ENCODE measurements at places on chromosomes 16 and 17.

DNA sequence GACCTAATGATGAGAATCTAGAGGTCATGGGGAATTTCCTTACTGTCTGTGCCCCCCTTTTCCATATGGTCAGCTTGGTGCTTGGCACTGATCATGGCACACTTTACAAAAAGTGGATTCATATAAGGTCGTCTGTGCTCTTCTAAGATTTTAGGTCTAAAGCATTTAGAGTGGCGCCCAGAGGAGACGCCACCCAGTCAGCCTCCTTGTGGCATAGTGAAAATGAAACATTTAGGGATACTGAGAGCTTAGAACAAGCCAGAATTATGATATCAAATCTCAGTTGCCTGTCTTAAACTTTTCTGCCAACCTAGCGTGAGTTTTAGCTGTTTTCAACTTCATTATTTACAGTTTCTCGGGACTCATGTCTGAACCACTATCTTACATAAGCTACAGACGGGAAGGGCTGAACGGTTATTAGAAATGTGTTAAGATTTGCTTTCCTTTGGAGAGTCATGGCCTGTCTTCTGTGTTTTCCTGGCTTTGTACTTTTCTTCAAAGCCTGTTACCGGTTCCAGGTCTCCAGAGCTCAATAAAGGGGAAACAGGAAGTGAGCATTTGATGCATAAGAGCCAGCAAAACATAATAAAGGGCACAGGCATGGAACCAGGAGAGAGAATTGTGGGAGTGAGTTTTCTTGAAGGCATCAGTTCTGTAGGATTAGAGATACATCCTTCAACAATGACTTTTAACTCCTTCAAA is 13.7 kb downstream of the ZNRF1 start:
- DNase-seq, result no peak

DNA sequence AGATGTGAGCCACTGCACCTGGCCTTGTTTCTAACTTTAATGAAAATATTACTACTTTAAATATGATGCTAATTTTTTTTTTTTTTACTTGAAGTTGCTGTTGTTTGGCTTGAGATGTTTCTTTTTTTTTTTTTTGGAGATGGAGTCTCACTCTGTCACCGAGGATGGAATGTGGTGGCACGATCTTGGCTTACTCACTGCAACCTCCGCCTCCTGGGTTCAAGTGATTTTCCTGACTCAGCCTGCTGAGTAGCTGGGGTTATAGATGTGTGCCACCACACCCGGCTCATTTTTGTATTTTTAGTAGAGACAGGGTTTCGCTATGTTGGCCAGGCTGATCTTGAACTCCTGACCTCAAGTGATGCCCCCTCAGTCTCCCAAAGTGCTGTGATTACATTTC is 23.6 kb downstream of the IGSF6 start:
- no peak for DNase-seq

GRCh38 chr17:16046966-16047365 is 47.3 kb downstream of the TTC19 start:
- DNase-seq, result no peak

DNA sequence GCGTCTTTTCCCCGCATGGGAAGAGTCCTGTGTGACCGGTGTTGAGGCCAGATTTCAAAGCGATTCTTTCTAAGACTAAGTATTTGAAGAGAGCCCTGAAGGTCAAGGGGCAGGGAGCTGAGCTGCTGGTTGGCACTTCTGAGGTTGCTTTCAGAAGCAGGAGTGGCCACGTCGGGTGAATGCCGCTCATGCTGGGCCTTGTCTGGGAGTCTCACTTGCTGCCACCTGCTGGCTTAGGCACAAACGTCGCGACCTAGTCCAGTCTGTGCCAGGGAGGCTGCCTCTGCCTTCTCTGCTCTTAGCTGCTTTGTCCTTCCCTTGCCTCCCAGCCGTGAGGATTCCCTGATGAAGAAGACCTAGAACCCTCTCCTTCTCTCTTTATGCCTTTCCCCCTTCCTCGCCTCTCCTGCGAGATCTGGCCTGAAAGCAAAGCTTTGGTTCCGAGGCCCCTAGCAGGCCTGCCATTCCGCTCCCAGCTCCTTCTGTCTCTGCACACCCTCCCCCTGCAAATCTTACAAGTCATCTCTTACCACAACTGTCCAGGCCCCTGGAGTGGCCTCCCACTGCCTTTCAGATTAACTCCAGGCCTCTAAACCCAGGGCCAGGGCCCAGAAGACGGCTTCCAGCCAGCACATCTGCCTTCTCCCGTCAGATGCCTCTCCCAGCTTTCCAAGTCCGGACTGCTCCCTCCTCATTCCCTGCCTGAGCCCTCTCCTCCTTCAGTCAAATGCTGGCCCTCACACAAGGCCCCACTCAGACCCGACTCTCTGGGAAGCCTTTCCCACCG is 11.4 kb downstream of the CTNS start:
- DNase-seq, result no peak

DNA sequence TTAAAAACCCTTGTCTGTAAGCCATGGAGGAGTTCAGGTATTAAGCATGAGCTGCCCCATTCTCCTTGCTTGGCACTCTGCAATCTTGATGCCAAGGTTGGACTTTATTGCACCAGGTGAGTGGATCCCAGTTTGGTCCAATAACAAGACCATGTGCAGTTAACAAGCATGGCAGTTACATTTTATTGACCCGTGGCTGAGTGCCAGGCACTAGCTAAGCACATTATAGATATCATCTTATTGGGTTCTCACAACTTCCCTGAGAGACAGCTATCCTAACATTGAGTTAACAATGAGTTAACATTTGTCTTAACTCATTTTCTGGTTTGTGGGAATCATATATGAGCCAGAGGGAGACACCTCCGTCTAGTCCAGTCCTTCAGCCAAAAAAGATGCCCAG is 21.8 kb downstream of the LYRM9 start:
- DNase-seq, result no peak

- DNase-seq, result no peak
Observed at GRCh38 chr17:78885956-78886355, 17.0 kb downstream of the CEP295NL start.

All from iPS DF 19.7 (cell line).